Omental fat pad (tissue), 4 donors: ENCODE measurements at places on chromosomes 7 and 10. TPM values are rescaled to one million over a fixed set of nuclear protein-coding genes. Genes with fewer than 3 reads are reported as not detected.

DNA sequence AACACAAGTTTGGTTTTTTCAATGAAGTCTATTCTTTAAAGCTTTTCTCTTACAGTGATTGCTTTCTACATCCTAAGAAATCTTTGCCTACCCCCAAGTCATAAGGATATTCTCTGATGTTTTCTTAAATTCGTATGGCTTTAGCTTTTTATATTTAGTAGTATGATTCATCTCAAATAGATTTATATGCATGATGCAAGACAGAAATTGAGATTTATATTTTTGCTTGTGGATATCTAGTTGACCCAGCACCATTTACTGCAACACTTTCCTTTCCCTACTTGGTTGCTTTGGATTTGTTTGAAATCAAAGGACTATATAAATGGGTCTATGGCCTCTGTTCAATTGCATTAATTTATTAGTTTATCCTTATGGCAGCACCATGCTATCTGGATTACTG, 113.9 kb downstream of the ZNF438 start:
- no peak for DNase-seq

DNA sequence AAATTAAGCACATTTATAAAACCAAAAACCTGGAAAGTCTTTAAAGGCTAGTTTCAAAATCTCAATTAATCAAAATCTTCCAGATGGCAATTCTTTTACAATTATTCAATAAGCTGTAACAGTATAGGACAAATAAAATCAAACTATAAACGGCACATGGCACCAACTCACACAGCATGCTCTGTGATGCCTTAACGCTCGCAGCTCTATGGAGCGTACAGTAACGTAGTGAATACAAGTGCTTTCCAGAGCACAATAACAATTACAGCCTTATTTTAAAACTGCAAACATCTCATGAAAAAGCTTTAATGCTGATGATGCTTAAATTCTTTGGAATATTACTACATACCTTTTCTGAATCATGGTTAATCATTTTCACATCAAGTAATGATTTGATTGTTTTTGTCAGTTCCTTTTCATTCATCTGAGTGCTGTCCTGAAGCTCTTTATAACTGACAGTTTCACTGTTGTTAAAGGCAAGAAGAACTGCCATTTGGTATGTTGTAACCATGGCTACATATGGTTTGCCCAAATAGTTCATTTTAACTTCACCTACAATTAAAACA, 74.2 kb downstream of the CUL2 start:
- DNase-seq: no peak

The FEZF1 gene
- total RNA-seq: 0.19 TPM

The FKBP6 gene
- not detected for total RNA-seq
